ENCODE measurements at places on chromosomes 13 and 19.

DNA sequence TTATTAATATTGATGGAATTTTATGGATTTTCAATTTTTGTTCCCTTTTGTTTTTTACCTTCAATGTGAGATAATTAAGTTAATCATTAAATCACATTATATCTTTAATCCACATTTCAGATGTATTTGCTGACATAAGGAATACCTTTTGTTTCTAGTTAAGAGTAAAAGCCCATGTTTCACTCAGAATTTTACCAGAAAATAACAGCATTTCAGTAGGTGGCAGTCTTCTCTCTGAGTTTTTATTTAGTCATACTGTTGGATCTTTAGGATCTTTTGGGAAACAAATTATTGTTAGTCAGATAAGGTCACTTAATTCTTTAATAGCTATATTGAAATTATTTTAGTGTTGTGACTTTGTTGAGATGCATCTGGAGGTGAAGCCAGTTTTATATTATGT, 67.9 kb downstream of the NDFIP2 start:
- no peaks in the 10 kb centered on the region for H3K27me3 ChIP-seq
- no peak overlapping the region for H3K27ac ChIP-seq
- no peaks in the 10 kb centered on the region for H3K4me1 ChIP-seq

GRCh38 chr13:40074338-40074737, 418.9 kb downstream of the COG6 start:
- no peak overlapping the region for H3K27ac ChIP-seq
- H3K4me3 ChIP-seq: no peak overlapping the region
- H3K27me3 ChIP-seq: no peaks in the 10 kb centered on the region
- no peak for DNase-seq
- no peaks in the 10 kb centered on the region for H3K4me1 ChIP-seq
- no peaks in the 10 kb centered on the region for H3K36me3 ChIP-seq

GRCh38 chr19:3868770-3869456, at the start of gene ZFR2:
TSS of gene ZFR2 (minus strand) at chr19:3869038. CDS start at chr19:3869017, 21 bp downstream.
- H3K27me3 ChIP-seq: peaks cover 56% of the 10 kb centered on the region
- no peaks in the 10 kb centered on the region for H3K36me3 ChIP-seq
- H3K27ac ChIP-seq: no peak within 1 kb of the TSS
- DNase-seq: no peak
- no peaks in the 10 kb centered on the region for H3K4me1 ChIP-seq
- no peak within 1 kb of the TSS for H3K4me3 ChIP-seq

DNA sequence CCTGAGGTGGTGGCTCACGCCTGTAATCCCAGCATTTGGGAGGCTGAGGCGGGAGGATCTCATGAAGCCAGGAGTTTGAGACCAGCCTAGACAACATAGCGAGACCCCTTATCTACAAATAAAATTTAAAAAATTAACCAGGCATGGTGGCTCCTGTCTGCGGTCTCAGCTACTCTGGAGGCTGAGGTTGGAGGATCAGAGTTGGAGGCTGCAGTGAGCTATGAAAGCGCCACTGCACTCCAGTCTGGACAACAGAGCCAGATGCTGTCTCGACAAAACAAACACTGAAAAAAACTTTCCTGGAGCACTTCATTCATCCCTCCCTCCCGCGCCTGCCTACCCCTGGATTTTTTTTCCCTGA, 665 bp upstream of the ATG4D start:
- peaks cover 17% of the 10 kb centered on the region for H3K36me3 ChIP-seq

Data from Calu3 (cell line).